A549 (cell line): ENCODE measurements at places on chromosomes 5 and 9.

DNA sequence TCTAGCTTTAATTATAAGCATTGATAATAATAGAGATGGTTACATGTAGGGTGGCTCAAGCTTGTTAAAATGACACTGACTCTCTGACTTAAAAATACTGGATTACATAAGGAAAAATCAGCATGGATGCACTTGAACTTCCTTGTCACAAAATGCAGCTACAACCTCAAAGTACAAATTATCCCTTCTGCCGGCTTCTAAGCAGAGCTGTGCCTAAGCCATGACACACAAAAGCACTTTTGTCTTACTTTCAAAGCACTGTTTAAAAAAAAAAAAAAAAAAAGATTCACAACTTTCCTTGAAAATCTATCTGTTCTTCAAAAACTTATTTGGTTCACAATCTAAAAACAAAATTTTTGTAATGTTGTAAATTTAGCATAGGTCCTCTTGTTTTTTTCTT, 36.4 kb upstream of the ZFAND5 start:
- no peak for DNase-seq

DNA sequence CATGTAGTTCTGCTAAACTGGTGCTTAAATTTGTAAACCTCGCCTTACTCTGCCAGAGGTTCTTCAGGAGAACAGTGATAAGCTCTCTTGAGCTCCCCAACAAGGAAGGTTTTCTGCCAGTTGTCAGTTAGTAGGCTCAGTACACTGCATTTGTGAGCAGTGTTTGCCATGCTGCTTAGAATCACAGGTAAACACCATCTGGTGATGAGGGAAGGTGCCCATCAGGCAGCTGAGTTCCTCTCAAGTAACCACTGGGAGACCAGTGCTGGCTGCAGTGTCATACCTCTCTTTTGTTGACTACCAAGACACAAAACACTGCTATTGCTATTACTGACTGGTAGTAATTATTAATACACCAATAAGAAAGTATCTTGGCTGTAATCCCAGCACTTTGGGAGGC, 186.2 kb upstream of the OTULINL start:
- DNase-seq, result no peak

DNA sequence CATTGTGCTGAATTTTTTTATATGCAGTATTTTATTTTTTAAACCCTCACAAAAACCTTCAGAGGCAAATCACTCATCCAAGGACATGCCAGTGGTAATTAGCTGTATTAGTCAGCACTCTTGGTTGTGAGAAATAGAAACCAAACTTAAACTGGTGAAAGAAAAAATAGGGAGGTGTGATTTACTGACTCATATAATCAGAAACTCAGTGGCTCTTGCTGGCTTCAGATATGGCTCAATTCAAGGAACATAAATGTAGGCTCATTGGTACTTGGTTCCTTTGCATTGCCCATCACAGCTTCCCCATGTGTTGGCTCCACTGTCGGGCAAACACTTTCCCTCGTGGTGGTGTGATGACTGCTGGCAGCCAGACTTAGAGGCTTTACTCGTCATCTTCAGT, 497.2 kb downstream of the MAT2B start:
- no peak for DNase-seq

GRCh38 chr9:79384501-79384900, 187.3 kb upstream of the TLE4 start:
- DNase-seq, result no peak

DNA sequence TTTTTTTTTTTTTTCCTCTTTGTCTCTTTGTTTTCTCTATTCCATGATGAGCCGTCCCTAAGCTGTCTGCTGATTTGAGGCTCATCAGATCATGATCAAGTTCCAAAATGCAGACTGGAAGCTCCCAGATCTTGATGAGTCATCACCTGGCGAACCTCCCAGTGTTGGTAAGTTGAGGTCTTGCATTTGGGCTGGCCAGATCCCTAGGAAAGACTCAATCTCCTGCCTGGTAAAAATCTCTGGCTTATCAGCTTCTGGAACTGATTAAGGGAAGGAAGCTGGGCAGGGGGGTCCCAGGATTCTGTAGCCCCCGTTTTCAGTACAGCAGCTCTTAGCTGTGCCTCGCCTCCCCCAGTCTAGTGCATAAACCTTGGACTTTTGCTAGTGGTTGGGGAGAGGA, 69.0 kb downstream of the TSPAN17 start:
- DNase-seq, result no peak
